ENCODE measurements at places on chromosomes 11 and 22.

DNA sequence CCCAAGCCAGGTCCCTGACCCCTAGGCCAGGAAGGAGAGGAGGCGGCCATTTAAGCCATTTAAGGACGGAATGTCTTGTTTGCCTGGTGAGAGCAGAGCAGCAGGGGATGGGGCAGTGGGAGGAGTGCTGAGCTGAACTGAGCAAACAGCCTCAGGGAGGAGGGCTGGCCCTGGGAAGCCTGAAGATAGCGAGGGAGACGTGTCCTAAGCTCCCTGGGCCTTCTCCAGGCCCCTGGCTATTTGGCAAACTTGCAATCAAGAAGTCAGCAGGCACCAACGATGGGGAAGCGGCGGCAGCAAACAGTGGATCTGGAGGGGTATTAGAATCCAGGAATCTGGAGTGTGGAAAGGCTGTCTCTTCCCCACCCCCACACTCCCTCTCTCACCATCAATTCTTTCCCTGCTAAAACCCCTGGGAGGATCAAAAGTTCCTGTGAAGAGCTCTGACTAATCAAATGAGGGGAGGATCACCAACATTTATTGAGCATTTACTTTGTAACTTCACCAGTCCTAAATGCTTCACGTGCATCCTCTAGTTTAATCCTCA, 8.8 kb downstream of the BCL9L start:
- no peak for DNase-seq

- DNase-seq: no peak
These were observed 286.1 kb downstream of the RAB38 start for GRCh38 chr11:87889126-87889525.

DNA sequence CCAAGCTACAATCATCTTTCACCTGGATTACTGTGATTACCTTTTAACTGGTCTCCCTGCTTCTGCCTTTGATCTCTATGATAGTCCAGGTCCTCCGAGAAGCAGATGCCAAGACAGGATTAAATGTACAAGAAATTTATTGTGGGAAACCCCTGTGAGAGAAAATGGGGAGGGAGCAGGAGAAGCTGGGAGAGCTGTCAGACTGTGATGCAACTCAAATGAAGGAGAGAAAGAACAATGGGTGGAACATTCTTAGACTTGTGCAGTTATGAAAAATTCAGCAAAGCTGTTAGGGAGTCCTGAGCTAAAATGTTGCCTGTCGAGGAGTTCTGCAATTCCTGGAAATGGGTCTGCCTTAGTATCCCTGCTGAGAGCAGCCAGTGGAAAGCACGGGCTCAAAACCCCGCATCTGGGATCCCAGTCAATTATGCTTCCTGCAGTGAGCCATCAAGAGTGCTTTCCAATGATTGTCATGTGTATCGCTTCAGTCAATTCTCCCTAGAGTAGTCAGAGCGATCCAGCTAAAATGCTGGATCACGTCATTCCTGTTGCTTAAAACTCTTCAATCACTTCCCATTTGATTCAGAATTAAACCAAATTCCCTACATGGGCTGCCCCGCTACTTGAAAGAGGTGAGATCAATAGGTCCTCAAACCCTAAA, 16.5 kb upstream of the CSTF3 start:
- no peak for DNase-seq

DNA sequence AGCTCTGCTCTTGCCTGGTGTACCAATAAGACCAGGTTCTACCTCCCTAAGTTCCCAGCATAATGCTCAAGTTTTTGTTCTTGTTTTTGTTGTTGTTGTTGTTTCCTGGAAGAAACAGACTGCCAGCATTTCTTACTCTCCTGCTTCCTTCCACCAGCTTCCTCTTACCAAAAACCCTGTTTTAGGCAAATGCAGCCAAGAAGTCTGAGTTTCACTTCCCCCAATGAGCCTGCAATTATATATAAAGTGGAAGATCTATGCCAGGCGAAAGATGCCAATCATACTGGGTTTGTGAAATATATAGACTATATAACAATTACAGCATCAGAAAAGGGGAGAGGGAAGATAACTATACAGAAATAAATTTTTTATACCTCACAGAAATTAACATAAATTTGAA, 931.5 kb upstream of the FAT3 start:
- DNase-seq: no peak

DNA sequence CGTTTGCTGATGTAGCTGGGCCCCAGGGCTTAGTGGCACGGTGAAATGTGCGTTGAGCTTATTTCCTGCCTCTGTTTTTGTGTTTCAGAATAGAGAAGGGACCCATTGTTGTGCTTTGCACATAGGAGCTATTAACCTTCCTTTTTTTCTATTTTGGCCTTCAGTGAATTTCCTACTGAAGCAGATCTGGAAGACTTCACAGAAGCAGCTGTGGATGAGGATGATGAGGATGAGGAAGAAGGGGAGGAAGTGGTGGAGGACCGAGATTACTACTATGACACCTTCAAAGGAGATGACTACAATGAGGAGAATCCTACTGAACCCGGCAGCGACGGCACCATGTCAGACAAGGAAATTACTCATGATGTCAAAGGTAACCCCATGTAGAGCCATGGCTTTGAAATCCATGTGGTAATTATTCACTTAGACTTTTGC, 37.4 kb upstream of the ST14 start:
- DNase-seq: no peak

- DNase-seq: no peak
These were observed 11.5 kb upstream of the SPI1 start for GRCh38 chr11:47389577-47390421.

DNA sequence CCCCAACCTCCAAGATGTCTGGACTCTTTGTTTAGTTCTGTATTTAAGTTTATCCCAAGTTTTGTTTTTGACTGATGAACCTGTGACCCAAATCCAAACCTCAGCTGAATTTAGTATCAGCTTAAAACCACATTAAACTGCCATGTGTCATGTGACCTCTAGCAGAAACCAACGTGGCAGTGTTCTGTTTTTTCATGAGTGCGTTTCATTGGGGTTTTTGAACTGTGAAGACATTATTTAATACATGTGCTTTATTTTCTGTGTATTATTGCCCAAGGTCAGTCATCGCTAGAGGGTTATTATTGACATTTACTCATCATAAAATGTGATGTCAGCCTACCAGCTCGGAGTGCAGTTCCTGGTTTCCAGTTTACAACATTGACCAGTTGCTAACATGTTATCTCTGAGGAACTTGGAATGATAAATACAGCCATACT, 1.8 kb downstream of the TLCD5 start:
- no peak for DNase-seq

- no peak for DNase-seq
These were observed 6.3 kb upstream of the ZC3H12C start for GRCh38 chr11:110086892-110087309.

DNA sequence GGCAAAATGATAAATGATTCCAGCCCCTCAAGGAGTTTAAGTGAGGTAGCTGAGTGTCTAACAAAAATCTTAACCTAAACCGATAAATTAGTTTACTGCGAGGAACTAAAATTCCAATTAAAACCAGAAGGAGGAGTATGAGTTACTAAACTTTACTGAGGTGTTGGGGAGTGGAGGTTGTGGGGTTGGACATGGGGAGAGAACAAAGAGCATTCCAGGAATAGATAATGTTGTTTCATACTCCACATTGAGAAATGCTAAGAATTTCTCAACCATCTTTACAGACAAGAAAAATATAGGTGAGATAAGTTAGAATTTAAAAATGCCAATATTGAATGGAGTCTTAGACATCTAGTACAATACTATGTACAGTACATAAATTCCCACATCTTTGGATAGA, 488.6 kb downstream of the METTL15 start:
- no peak for DNase-seq

DNA sequence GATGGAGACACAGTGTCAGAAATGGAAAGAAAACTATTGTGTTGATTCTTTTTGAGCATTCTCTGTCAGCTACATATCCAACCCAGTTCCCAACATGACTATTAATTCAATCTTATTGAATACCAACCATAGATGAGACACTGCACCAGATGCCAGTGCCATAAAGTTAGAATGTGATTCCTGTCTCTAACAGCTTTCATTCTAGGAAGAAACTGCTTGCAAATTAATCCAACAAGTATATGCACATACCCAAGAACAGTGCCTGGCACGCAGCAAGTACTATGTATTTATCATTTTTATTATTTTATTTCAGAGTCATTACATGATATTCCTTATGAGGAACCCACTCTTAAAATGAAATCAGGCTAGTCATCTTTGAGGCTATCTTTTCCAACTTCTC, 34.5 kb downstream of the SLC5A12 start:
- no peak for DNase-seq

DNA sequence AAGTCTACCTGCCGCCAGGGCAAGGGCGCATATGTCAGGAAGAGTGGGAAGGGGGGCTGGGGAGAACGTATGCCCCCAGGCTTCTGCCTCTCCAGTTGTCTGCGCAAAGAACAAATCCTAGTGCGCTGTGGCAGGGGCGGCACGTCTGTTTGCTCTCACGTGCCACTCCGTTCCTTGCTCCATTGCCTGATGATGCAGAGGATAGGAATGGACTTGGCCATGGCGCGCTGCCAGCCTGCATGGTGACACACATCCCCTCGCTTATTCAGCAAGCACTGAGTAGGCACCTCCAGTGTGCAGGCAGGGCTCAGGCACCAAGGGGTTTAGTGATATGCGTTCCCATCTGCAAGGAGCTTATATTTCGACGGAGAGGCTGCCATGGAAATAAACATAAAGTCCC, 45.4 kb upstream of the SLC22A12 start:
- no peak for DNase-seq
